ENCODE measurements at places on chromosomes 7 and 10. TPM values are rescaled to one million over a fixed set of nuclear protein-coding genes. Genes with fewer than 3 reads are reported as not detected.
A peak's percentile ranks its signal among the peaks of the same experiment; 100 is the strongest.

- peak overlapping the region; percentile 21 for H3K27ac ChIP-seq
- H3K27me3 ChIP-seq = no peaks in the 10 kb centered on the region
- no peaks in the 10 kb centered on the region for H3K4me1 ChIP-seq
Measured at GRCh38 chr7:134766779-134767519, 12.5 kb upstream of the CALD1 start.

DNA sequence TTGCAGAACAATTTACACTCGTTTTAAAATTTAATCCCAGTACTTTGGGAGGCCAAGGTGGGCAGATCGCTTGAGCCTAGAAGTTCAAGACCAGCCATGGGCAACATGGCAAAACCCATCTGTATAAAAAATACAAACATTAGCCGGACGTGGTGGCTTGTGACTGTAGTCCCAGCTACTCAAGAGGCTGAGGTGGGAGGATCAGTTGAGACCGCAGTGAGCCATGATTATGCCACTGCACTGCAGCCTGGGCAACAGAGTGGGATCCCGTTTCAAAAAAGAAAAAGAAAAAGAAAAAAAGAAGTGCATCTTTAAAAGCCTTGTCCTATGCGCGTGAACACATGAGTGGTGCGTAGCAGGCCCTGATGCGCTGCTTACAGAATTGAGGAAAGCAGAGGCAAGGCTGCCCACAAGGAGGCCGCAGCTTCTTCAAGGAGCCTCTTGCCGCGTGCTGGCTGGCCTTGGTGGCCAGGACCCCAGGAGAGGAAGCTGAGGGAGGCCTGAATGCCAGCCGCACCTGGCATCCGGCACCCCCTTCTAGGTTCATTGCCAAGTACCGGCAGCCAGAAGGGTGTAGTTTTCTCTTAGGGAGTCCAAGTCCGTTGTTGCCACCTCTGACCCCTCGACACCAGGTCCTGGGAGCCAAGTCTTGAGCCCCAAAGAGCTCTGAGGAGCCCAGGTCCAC is 124.5 kb downstream of the UBE2H start:
- no peak for DNase-seq
- no peaks in the 10 kb centered on the region for H3K36me3 ChIP-seq
- H3K27me3 ChIP-seq = no peaks in the 10 kb centered on the region
- no peak overlapping the region for H3K4me3 ChIP-seq
- H3K4me1 ChIP-seq = peaks cover 23% of the 10 kb centered on the region

DNA sequence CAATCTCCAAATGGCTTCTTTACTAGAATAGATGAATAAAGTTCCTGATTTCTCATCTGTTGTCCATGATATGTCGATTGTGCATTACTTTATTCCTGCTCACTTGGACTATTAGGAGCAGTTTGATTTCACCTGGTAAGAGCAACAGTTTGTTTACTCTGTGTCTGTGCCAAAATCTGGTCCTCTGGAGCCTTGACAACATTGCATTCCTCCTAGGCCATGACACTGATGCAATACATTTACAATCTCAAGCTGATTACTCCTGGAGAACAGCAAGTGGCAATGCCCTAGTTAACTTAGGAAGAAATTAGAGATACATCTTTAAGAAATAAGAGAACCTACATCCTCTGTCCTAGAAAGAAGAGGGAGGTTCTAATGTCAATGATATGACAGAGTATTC is 71.8 kb downstream of the SGCE start:
- H3K36me3 ChIP-seq = no peaks in the 10 kb centered on the region
- DNase-seq = no peak
- H3K4me1 ChIP-seq = peaks cover 10% of the 10 kb centered on the region
- H3K27ac ChIP-seq = no peak overlapping the region

- no peak for DNase-seq
- H3K4me3 ChIP-seq = no peak overlapping the region
- no peaks in the 10 kb centered on the region for H3K27me3 ChIP-seq
- no peak overlapping the region for H3K27ac ChIP-seq
- H3K4me1 ChIP-seq = no peaks in the 10 kb centered on the region
- no peaks in the 10 kb centered on the region for H3K36me3 ChIP-seq
Measured at GRCh38 chr7:29955799-29956486, 33.7 kb downstream of the SCRN1 start.

Gene CLEC5A
- not detected for total RNA-seq

- no peak for DNase-seq
- no peaks in the 10 kb centered on the region for H3K36me3 ChIP-seq
- no peak overlapping the region for H3K4me3 ChIP-seq
Measured at GRCh38 chr7:1940402-1940786, 270.3 kb downstream of the ELFN1 start.

Gene ACBD7
- total RNA-seq = 1.8 TPM

- peaks cover 28% of the 10 kb centered on the region for H3K4me1 ChIP-seq
- H3K27me3 ChIP-seq = no peaks in the 10 kb centered on the region
- no peak for DNase-seq
- H3K36me3 ChIP-seq = no peaks in the 10 kb centered on the region
- peak overlapping the region; percentile 83 for H3K4me3 ChIP-seq
Measured at GRCh38 chr7:92244808-92245486, 767 bp downstream of the KRIT1 start.

DNA sequence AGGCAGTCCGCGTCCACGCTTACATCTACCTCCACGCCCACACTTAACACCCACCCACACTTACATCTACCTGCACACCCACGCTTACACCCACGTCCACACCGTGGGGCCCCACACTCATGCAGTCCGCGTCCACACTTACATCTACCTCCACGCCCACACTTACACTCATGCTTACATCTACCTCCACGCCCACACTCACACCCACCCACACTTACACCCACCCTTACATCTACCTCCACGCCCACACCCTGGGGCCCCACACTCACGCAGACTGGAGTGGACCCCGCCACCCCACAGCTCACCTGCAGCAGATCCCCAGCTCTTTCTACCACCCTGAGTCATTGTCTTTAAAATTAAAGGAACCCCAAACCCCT is 32.4 kb upstream of the PWWP2B start:
- H3K36me3 ChIP-seq = no peaks in the 10 kb centered on the region
- no peak overlapping the region for H3K27ac ChIP-seq
- no peaks in the 10 kb centered on the region for H3K4me1 ChIP-seq
- H3K27me3 ChIP-seq = no peaks in the 10 kb centered on the region
- peak; percentile 41 for DNase-seq
- H3K4me3 ChIP-seq = no peak overlapping the region

- no peak overlapping the region for H3K27ac ChIP-seq
- no peak for DNase-seq
- H3K4me3 ChIP-seq = no peak overlapping the region
- H3K36me3 ChIP-seq = no peaks in the 10 kb centered on the region
- H3K27me3 ChIP-seq = no peaks in the 10 kb centered on the region
- H3K4me1 ChIP-seq = no peaks in the 10 kb centered on the region
Measured at GRCh38 chr10:10353326-10353868, 664.3 kb upstream of the CELF2 start.

Gene NOD1
- total RNA-seq = 6.9 TPM

GRCh38 chr7:150945171-150945852 is 32.8 kb downstream of the KCNH2 start:
- H3K27ac ChIP-seq = peak overlapping the region; percentile 45
- H3K36me3 ChIP-seq = no peaks in the 10 kb centered on the region
- peaks cover 19% of the 10 kb centered on the region for H3K4me1 ChIP-seq
- H3K4me3 ChIP-seq = no peak overlapping the region
- H3K27me3 ChIP-seq = no peaks in the 10 kb centered on the region
- peak; percentile 23 for DNase-seq

- no peaks in the 10 kb centered on the region for H3K4me1 ChIP-seq
- no peak overlapping the region for H3K27ac ChIP-seq
- H3K27me3 ChIP-seq = no peaks in the 10 kb centered on the region
- H3K4me3 ChIP-seq = no peak overlapping the region
Measured at GRCh38 chr10:61635471-61635870, 27.3 kb upstream of the CABCOCO1 start.

- peak overlapping the region; percentile 36 for H3K27ac ChIP-seq
- DNase-seq = no peak
- no peaks in the 10 kb centered on the region for H3K36me3 ChIP-seq
- H3K4me1 ChIP-seq = no peaks in the 10 kb centered on the region
- peaks cover 80% of the 10 kb centered on the region for H3K27me3 ChIP-seq
- peak overlapping the region; percentile 25 for H3K4me3 ChIP-seq
Measured at GRCh38 chr7:27198138-27198841, 1.6 kb downstream of the HOXA13 start.

Gene SAMD9
- total RNA-seq = 2.6 TPM

GRCh38 chr10:93064874-93065660 is 4.5 kb downstream of the CYP26C1 start:
- peaks cover 98% of the 10 kb centered on the region for H3K27me3 ChIP-seq
- no peak overlapping the region for H3K4me3 ChIP-seq
- H3K27ac ChIP-seq = no peak overlapping the region
- H3K4me1 ChIP-seq = no peaks in the 10 kb centered on the region

GRCh38 chr10:75778665-75779064 is 347.2 kb downstream of the LRMDA start:
- H3K4me1 ChIP-seq = peaks cover 17% of the 10 kb centered on the region
- H3K27ac ChIP-seq = no peak overlapping the region
- no peaks in the 10 kb centered on the region for H3K27me3 ChIP-seq
- no peaks in the 10 kb centered on the region for H3K36me3 ChIP-seq

Gene CDH23
- 0.30 TPM for total RNA-seq

GRCh38 chr7:132893560-132893959 is 188.3 kb downstream of the CHCHD3 start:
- no peaks in the 10 kb centered on the region for H3K36me3 ChIP-seq
- H3K27me3 ChIP-seq = no peaks in the 10 kb centered on the region

GRCh38 chr10:7511612-7512011 is 100.8 kb upstream of the SFMBT2 start:
- no peak overlapping the region for H3K27ac ChIP-seq
- H3K4me3 ChIP-seq = no peak overlapping the region
- H3K36me3 ChIP-seq = no peaks in the 10 kb centered on the region
- no peaks in the 10 kb centered on the region for H3K27me3 ChIP-seq

- H3K4me1 ChIP-seq = peaks cover 4% of the 10 kb centered on the region
- no peak overlapping the region for H3K27ac ChIP-seq
- DNase-seq = no peak
- H3K36me3 ChIP-seq = no peaks in the 10 kb centered on the region
Measured at GRCh38 chr10:27526242-27526641, 22.1 kb downstream of the RAB18 start.

GRCh38 chr10:114868870-114869519 is 47.4 kb downstream of the FHIP2A start:
- H3K36me3 ChIP-seq = no peaks in the 10 kb centered on the region
- no peak for DNase-seq
- no peaks in the 10 kb centered on the region for H3K27me3 ChIP-seq
- H3K4me3 ChIP-seq = no peak overlapping the region
- H3K4me1 ChIP-seq = no peaks in the 10 kb centered on the region
- H3K27ac ChIP-seq = no peak overlapping the region

Gene SLC18A3
- 1.4 TPM for total RNA-seq

- H3K27ac ChIP-seq = no peak overlapping the region
- peak; percentile 57 for DNase-seq
- no peaks in the 10 kb centered on the region for H3K36me3 ChIP-seq
- no peak overlapping the region for H3K4me3 ChIP-seq
- H3K4me1 ChIP-seq = no peaks in the 10 kb centered on the region
- no peaks in the 10 kb centered on the region for H3K27me3 ChIP-seq
Measured at GRCh38 chr7:93902777-93903423, 3.5 kb upstream of the GNGT1 start.

Gene CADPS2
- total RNA-seq = 41.5 TPM

GRCh38 chr10:548238-548901 is 141.1 kb downstream of the DIP2C start:
- no peak for DNase-seq
- H3K27me3 ChIP-seq = no peaks in the 10 kb centered on the region
- H3K4me3 ChIP-seq = no peak overlapping the region
- no peak overlapping the region for H3K27ac ChIP-seq
- peaks cover 24% of the 10 kb centered on the region for H3K4me1 ChIP-seq

Gene FAM25A
- not detected for total RNA-seq

GRCh38 chr7:157516911-157517781 is 180.3 kb downstream of the DNAJB6 start:
- DNase-seq = no peak
- H3K4me1 ChIP-seq = no peaks in the 10 kb centered on the region
- H3K36me3 ChIP-seq = no peaks in the 10 kb centered on the region
- H3K27ac ChIP-seq = no peak overlapping the region
- H3K27me3 ChIP-seq = no peaks in the 10 kb centered on the region

GRCh38 chr7:55649238-55649637 is 76.9 kb upstream of the VOPP1 start:
- H3K27ac ChIP-seq = no peak overlapping the region
- no peak overlapping the region for H3K4me3 ChIP-seq
- no peaks in the 10 kb centered on the region for H3K4me1 ChIP-seq
- H3K27me3 ChIP-seq = no peaks in the 10 kb centered on the region
- H3K36me3 ChIP-seq = no peaks in the 10 kb centered on the region
- no peak for DNase-seq

- peak overlapping the region; percentile 47 for H3K27ac ChIP-seq
- no peaks in the 10 kb centered on the region for H3K4me1 ChIP-seq
- no peaks in the 10 kb centered on the region for H3K27me3 ChIP-seq
Measured at GRCh38 chr10:66834802-66835201, 91.0 kb upstream of the LRRTM3 start.

DNA sequence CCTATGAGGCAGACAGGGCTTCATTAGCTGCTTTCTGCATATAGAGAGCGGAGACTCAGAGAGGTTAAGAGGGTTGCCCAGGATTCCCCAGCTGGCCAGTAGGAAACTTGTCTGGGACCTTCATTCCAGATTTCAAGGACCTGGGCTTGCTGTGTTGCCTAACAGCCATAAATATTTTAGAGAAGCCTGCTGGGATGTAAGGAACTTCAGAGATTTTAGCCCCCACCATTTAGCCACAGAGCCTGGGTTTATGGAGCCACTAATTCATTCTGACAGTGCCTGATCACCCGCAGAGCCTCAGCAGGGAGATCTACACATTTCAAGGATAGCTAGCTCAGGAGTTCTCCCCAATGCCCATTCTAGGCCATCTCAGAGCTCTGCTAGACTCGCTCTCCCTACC is 56.6 kb upstream of the TRUB1 start:
- H3K27me3 ChIP-seq = no peaks in the 10 kb centered on the region
- peaks cover 5% of the 10 kb centered on the region for H3K4me1 ChIP-seq
- H3K36me3 ChIP-seq = no peaks in the 10 kb centered on the region

GRCh38 chr10:75672842-75673241 is 241.4 kb downstream of the LRMDA start:
- no peak overlapping the region for H3K4me3 ChIP-seq
- H3K27ac ChIP-seq = no peak overlapping the region
- no peaks in the 10 kb centered on the region for H3K36me3 ChIP-seq
- H3K4me1 ChIP-seq = no peaks in the 10 kb centered on the region
- peak; percentile 16 for DNase-seq
